DMS53 (cell line): ENCODE measurements at places on chromosomes 2 and 18.

DNA sequence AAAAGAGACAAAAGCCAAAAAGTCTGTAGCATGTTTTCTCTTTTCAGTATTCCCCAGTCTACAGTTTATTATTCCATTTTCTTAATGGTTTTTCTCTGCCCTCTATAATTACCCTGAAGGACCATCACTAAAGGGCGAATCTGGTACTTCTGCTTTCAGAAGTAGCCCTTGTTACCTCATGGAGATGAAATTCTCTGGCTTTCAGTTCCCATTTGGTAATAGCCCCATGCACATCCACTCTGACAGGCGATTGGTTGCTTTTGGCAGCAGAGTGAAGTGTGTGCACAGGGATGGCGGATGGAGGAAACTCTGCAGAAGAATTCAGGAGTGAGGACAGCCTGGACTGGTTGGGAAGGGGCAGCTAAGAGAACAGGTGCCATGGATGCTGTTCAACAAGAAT, 66.3 kb upstream of the NABP1 start:
- no peak for DNase-seq

DNA sequence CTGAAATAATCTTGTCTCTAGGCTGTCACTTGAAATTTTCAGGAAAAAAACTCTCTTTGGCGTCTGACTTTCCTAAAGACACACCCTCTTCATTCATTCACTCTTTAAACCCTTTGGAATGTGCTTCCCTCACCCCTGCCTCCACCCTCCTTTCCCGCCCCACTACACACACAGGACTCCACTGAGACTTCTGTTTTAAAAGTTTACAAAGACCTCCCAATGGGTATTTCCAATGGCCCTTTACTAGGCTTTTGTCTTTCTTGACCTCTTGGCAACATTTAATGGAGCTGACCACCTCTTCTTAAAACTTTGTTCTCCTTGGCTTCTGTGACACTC, 96.1 kb downstream of the RBMS1 start:
- DNase-seq: no peak

GRCh38 chr2:158922601-158923000, 45.8 kb upstream of the TANC1 start:
- DNase-seq: no peak

GRCh38 chr2:121455446-121455845, 75.2 kb upstream of the RNU4ATAC start:
- DNase-seq: no peak

DNA sequence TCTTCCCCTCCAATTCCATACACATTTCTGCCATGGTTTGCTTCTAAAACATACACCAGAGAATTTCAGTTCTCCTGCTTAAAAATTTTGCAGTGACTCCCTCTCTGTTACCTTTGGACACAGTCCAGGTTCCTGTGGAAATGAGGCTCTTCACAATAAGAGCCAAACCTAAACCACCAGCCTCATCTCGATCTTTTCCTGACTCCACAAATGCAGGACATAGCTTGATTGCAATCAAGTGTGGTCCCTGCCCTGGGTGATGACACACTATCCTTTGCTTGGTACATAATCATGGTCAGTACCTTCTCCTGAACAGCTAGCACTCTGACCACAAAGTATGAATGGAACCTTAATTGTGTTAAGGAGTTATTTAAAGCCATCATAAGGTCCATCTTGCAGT, 134.9 kb upstream of the CHAC2 start:
- DNase-seq: peak; percentile 14

DNA sequence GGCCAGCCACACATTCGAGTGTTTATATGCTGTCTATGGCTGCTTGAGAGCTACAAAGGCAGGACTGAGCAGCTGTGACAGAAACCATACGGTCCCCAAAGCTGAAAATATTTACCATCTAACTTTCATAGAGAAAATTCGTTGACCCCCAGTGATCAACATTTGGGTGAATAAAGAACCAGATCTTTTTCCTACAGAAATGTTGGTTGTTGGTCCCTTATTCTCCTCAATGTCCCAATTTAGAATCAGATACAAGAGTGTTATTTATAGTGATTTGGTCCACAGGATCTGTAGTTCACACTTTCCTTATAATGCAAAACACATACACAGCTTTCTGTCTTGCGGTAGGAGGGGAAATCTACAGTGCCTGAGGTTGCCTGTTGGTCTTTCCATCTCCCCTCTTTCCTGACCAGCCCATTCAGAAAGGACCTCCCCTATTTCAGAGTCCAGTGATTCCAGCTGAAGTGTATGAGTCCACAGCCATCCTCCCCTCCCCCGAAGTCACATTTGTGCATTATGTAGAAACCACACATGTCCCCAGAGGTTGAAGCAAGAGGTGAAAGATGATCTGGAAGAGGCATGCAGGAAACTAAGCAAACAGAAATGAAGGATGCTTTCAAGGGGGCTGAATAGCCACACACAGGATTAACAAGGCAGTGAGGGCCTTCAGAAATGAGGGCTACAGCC, 61.9 kb downstream of the SPRED2 start:
- DNase-seq: peak; percentile 68
